Epithelial cell of esophagus (primary cell): ENCODE measurements at places on chromosomes 7 and 10.
A peak's percentile ranks its signal among the peaks of the same experiment; 100 is the strongest.

DNA sequence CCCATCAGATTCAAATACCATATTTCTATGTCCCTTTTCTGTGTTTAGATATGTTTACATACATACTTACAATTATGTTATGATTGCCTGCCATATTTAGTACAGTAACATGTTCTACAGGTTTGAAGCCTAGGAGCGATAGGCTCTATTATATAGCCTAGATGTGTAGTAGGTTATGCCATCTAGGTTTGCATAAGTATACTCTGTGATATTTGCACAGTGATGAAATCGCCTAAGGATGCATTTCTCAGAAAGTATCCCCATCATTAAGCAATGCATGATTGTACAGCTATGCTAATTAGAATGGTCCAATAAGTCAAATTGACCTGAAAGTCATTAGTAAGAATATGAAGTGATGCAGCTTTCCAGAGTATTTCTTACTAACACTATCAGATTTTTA, 1171.7 kb upstream of the LRRTM3 start:
- DNase-seq, result peak; percentile 73

DNA sequence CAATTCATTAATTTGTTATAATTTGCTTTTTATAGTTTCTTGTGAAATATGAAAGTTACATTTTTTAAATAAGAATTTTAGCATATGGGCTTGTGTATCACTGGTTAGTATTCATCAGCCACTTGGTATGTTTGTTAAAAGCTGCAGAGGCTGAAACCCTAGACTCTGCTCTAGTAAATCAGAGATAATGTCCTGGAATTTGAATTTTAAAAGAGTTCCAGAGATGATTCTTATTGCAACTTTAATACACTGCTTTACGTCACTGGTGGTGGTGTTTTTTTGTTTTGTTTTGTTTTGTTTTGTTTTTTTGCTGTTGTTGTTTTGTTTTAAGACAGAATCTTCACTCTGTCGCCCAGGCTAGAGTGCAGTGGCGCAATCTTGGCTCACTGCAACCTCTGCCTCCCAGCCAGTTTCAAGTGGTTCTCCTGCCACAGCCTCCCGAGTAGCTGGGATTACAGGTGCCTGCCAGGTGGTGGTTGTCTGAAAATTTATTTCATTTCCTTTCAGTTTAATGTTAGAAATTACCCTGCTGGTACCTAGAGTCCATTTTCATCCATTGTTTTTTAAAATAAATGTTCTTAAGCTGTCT, 43.8 kb downstream of the PTPN12 start:
- no peak for DNase-seq

GRCh38 chr7:150358433-150358832, 10.2 kb upstream of the REPIN1 start:
- DNase-seq, result no peak

- no peak for DNase-seq
These were observed 140.4 kb downstream of the DKK1 start for GRCh38 chr10:52454491-52454890.

DNA sequence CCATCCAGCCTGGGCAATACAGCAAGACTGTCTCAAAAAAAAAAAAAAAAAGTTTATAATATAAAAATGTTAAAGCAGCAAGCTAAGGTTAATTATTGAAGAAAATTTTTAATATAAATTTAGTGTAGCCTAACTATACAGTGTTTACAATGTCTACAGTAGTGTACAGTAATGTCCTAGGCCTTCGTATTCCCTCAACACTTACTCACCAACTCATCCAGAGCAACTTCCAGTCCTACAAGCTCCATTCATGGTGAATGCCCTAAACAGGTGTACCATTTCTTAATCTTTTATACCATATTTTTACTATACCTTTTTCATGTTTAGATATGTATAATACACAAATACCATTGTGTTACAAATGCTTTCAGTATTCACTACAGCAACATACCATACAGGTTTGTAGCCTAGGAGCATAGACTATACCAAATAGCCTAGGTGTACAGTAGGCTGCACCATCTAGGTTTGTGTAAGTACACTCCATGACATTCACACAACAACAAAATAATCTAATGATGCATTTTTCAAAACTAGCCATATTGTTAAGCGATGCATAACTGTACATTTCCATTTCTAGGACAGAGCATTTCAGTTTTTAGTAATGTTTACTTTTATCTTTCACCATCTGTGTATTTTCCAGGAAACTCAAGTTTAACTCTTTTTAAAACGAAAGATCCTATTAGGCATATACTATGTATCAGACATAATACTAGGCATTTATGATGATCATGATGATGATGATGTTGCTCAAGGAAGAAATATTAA, 43.3 kb downstream of the CNOT4 start:
- peak; percentile 13 for DNase-seq

- no peak for DNase-seq
These were observed 73.6 kb downstream of the ETV1 start for GRCh38 chr7:13915891-13916290.

GRCh38 chr10:104479906-104480593, 126.4 kb downstream of the CFAP58 start:
- no peak for DNase-seq

- DNase-seq, result no peak
These were observed 11.7 kb downstream of the SRPK2 start for GRCh38 chr7:105376908-105377533.

DNA sequence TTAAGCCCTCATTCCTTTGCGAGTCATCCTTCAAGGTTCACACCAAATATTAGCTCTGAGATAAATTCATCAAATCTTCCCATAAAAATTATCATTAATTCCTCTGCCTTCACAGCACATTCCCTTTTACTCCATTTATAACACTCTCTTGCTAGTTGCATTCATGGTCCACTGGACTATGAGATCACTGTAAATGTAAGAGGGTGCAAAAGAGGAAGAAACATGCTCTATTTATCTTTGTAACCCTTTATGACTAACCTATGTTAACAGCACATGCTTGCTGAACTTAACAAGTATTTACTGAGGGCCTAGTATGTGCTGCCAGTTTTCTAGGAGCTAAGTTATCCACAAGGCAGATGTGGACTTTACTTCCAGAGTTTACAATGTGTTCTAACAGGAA, 86.7 kb upstream of the TMEM168 start:
- DNase-seq, result peak; percentile 5

DNA sequence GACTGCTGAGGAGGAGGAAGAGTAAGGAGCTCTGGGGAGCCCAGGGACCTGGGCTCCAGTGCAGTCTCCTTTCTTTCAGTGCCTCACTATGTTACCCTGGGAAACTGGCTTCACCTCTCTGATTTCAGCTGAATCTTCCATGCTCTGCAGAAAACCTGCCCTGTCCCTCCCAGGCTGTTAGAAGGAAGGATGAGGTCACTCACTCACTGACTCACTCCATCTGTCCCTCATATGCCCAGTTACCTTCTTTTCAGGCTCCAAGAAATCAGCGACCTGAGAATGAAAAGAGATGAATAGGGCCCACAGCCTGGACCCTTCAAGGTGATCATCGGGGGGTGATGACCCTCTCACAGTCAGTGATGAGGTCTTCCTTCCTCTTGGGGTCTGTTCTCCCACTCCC, 481 bp downstream of the SFTPA2 start:
- DNase-seq, result peak; percentile 76

DNA sequence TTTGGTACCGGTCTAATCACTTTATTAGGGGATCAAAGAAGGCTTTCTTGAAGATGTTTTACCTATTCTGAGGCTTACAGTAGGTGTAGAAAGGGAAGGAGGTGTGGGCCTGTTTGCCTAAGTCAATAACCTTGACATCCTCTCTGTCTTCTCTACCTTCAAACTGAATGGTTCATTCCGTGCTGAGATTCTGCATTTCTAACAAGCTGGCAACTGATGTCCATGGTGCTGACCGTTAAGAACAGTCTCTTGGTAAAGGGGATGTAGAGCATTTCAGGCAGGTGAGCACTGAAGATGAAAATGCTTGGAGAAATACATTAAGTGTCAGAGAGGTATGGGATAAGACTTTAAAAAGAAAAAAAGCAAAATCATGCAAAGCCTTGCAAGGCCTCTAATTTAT, 51.5 kb upstream of the DGKB start:
- peak; percentile 2 for DNase-seq
